ENCODE measurements at places on chromosomes 12 and 14.

DNA sequence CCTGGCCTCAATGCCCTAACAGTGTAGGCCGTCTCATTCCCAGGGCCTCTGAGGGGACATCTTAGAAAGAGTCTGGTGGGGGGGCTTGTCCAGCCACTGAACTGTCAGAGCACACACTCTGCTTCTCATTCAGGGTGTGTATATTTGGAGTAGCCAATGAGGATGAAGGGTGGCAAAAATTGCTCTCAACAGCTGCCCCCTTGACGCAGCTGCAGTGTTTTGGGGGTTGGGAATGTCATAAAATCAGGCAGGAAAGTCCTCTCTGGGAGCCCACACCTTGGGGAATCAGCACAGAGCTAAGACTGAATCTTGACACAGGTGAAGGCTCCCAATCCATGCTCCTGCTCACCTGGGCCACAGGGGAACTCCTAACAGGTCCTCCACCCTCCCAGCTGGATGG, 1.5 kb downstream of the RASAL1 start:
- no peak for DNase-seq

DNA sequence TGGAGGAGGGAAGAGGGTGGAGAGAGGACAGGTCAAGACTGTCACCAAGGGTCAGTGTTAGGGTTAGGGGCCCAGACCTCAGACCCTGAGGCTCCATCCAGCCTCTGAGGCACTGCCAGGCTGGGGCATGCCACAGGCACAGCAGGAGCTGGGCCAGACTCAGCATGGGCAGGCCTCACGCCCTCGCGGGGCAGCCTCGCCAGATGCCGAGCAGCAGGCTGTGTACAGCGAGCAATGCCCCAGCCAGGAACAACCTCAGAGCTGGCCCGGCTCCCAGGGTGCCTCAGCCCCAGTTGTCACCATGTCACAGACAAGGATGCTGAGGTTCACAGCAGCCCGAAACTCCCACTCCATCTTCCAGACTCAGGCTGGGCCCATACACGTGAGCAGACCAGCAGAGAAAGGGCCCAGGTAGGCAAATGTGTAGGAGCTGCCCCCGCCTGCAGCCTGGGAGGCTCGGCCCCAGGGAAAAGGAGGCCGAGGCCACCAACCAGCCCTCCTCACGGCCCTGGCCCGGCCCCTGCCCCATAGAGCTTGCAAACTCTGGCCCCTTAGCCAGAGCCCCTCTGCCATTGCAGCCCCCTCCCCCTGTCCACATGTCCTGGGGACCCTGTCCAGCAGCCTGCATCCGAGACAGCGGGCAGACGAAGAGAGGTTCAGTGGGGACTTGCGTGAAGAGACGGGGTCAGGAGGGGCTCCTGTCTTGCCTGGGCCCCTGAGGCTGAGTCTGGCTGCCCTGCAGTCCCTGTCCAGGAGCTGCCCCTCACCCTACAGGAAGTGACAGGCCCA, 7.5 kb downstream of the C14orf180 start:
- no peak for DNase-seq

- no peak for DNase-seq
Observed at GRCh38 chr14:22569737-22570131, 19.3 kb downstream of the DAD1 start.

GRCh38 chr12:72330301-72330700, 58.1 kb downstream of the TRHDE start:
- DNase-seq: no peak

GRCh38 chr14:105292826-105293711, 7.7 kb downstream of the BRF1 start:
- DNase-seq: peak; percentile 15

DNA sequence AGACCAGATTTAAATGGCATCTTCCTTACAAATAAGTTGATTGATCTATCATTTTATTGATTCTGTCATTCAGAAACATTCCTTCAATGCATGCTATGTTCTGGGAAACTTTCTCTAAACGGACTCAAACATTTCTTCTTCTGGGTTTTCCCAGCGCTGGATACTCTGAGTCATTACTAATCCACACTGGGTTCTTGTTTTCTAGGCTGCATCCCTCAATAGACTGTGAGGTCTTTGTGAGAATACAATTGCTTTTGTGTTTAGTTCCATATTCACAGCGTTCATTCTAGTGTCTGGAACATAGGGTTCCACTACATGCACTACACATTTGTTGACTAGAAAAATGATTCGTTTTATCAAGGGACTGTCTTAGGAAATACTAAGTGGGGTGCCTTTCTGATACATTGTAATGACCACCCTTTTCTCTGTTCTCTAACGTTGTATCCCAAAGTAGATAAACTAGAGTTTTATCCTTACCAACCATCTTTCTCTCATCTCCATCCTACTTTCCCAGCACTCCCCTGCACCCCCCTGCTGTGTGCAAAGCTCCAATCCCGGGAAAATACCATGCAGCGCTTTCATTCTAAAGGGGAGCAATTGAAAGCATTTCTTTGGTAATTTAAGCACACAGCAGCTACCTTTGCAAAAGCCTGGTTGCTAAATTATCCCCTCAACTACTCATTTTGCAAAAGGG, 878.7 kb downstream of the DIO2 start:
- no peak for DNase-seq

- peak; percentile 38 for DNase-seq
Observed at GRCh38 chr14:31937730-31938346, 139.3 kb upstream of the ARHGAP5 start.

DNA sequence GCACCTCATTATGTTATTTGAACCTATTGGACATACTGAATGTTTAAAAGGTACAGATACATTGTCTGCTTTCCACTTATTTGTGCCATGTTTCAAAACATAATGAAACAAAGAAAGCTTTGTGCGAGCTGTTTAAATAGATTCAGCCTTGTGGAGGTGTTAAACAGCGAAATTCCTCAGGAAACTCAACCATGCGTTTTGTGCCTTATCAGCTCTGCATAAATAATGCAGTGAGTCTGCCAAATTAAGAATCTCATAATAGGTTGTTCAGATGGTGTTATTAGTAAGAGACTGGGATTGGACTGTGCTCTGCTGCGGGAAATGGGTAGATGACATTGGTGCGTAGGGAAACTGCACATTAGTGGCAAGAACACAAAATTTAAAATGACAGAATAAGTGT, 163.7 kb upstream of the CLEC14A start:
- DNase-seq: no peak

GRCh38 chr14:53375599-53375998, 222.5 kb upstream of the DDHD1 start:
- DNase-seq: no peak

- peak; percentile 52 for DNase-seq
Observed at GRCh38 chr12:53231921-53232645, at the start of gene RARG. Gene RARG, minus strand, starts transcription at chr12:53232209. Its CDS starts 4,664 bp downstream, at chr12:53227545.

DNA sequence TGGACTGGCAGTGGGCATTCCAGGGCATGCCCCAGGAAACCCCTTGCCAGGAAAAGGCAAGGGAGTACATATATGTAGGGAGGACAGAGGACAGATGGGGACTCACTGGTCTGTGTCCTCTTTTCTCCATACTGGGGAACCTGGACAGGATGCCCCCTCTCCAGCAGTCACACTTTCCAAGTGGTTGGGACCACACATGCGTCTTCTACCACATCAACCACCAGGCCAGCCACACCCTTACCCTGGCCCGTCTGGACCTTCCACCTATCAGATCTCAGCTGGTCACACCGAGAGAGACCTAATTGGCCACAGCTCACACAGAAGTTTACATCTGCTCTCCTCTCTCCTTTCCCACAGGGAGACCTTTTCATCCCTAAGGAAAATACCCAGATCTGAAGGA, 8.3 kb downstream of the ANKRD33 start:
- DNase-seq: no peak

GRCh38 chr12:122949816-122950675, 16.2 kb downstream of the ABCB9 start:
- no peak for DNase-seq

DNA sequence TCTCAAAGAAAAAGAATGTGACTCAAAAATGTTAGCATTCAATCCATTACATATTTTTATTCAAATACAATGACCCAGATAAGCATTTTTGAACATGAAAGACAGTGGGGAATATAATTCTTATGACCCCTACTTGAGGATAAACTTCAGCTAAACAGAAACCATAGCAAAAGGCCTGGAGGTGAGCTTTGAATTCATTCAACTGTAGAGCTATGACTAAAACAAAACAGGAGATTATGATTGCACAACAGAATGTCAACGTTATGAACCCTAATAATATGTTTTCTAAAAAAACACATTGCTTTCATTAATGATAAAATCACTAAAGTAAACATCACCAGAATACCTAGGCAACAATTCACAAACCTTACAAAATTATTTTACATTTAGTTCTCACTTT, 27.8 kb downstream of the EFCAB11 start:
- no peak for DNase-seq

DNA sequence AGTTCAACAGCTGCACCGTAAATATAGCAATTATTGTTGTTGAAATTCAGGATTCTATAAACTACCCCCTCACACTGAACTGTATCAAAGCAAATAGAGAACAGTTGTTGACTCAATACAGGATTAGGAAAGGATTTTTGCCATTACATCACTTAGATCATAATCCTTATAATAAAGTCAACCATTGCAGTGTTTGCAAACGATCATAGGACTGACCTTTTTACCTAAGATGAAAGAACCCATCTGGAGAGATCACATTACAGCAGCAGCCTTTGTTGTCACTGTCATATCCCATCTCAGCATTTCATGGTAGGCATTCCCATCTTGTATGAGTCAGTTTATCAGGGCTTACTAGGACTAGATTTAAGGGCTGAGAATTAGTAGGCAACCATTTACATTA, 96.1 kb downstream of the IPO8 start:
- no peak for DNase-seq

All from CD4-positive, alpha-beta T cell treated with Interleukin-4 for 1 hour (primary cell).